Large intestine (tissue), 12 donors: ENCODE measurements at places on chromosomes 6 and 20.

- no peaks in the 10 kb centered on the region for H3K4me1 ChIP-seq
- DNase-seq = no peak
- H3K36me3 ChIP-seq = no peaks in the 10 kb centered on the region
- H3K4me3 ChIP-seq = no peak overlapping the region
Measured at GRCh38 chr20:41872930-41873329, 254.8 kb upstream of the CHD6 start.

DNA sequence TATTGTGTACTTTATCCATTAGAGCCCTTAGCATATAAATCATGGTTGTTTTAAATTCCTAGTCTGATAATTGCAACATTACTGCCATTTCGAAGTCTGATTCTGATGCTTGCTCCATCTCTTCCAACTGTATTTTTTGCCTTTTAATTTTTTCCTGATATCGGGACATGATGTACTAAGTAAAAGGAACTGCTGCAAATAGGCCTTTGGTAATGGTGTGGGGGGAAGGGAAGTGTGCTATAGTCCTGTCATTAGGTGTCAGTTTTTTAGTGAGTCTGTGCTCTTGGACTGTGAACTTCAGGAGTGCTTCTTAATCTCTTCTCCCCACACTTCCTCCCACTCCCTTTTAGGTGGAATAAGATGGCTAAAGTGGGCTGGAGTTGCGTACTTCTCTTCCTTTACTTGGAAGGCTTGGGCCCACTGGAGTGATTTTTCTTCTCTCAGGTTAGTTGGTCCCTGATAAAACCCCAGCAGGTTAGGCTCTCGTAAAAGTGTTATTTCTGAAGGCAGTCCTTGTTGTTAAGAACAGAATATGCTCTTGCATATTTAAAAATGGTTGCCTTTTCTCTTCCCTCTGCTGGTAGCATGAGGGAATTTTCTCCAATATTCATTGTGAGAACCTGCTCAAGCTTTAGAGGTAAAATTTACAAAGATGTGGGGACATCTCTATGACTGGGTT lies 18.1 kb downstream of the STXBP5 start:
- peaks cover 11% of the 10 kb centered on the region for H3K36me3 ChIP-seq
- H3K27ac ChIP-seq = peak overlapping the region; percentile 25
- DNase-seq = peak; percentile 58
- H3K4me1 ChIP-seq = peaks cover 6% of the 10 kb centered on the region

GRCh38 chr6:106748547-106749207 lies 119.3 kb downstream of the QRSL1 start:
- no peak for DNase-seq
- no peak overlapping the region for H3K4me3 ChIP-seq
- H3K27me3 ChIP-seq = no peaks in the 10 kb centered on the region
- H3K36me3 ChIP-seq = no peaks in the 10 kb centered on the region
- no peak overlapping the region for H3K27ac ChIP-seq

GRCh38 chr6:138956244-138956924 lies 31.7 kb downstream of the REPS1 start:
- no peak overlapping the region for H3K27ac ChIP-seq
- no peaks in the 10 kb centered on the region for H3K27me3 ChIP-seq
- no peak overlapping the region for H3K4me3 ChIP-seq
- H3K36me3 ChIP-seq = no peaks in the 10 kb centered on the region
- no peak for DNase-seq
- H3K4me1 ChIP-seq = peaks cover 7% of the 10 kb centered on the region

GRCh38 chr20:2866236-2866635 lies 7.0 kb upstream of the PTPRA start:
- no peaks in the 10 kb centered on the region for H3K4me1 ChIP-seq
- peaks cover 47% of the 10 kb centered on the region for H3K36me3 ChIP-seq
- H3K27me3 ChIP-seq = peaks cover 9% of the 10 kb centered on the region
- DNase-seq = no peak
- no peak overlapping the region for H3K27ac ChIP-seq

DNA sequence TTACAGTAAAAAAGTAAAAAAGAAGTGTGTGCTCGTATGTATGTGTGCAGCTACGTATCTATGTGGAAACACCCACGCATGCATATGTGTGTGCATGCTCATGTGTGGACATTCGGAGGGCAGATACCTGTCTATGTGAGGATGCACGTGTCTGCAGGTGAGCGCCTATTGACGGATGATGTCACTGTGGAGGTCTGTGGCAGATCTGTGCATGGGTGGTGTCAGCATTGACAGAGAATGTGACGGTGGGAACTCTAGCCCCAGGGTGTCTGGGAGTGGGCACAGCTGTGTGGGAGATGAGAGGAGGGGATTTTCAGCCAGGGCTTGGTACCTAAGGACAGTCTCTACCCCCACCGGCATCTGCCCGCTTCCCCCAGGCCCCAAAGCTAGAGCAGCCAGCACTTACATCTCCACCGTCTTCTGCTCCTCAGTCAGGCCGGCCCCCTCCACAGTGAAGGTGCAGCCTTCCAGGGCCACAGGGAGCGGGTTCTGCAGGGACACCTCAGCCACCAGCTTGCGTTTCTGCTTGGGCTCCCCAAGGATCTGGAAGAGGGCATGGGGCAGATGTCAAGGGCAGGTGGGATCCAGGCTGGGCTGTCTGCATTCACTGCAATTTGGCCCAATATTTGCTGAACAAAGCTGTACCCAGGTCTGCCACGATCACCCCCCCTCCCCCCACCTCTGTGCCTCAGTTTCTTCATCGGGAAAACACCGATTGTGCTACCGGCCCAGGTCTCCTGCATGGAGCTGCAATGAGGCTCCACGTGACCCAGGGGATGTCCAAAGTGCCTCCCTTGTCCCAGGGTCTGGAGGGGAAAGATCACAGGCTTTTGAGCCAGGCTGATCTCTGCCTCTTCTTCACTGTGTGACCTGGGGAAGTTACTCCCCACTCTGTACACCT lies 34.1 kb downstream of the TGM2 start:
- peaks cover 76% of the 10 kb centered on the region for H3K36me3 ChIP-seq
- no peaks in the 10 kb centered on the region for H3K27me3 ChIP-seq
- H3K4me1 ChIP-seq = no peaks in the 10 kb centered on the region
- H3K27ac ChIP-seq = no peak overlapping the region
